NCI-H187 (cell line): ENCODE measurements at places on chromosomes 5 and 9.

- DNase-seq = no peak
Observed at GRCh38 chr5:132807163-132807838, 5.8 kb upstream of the SOWAHA start.

- no peak for DNase-seq
Observed at GRCh38 chr5:81313686-81314085, 12.3 kb downstream of the ZCCHC9 start.

- DNase-seq = no peak
Observed at GRCh38 chr5:65871182-65871581, 55.2 kb upstream of the ERBIN start.

DNA sequence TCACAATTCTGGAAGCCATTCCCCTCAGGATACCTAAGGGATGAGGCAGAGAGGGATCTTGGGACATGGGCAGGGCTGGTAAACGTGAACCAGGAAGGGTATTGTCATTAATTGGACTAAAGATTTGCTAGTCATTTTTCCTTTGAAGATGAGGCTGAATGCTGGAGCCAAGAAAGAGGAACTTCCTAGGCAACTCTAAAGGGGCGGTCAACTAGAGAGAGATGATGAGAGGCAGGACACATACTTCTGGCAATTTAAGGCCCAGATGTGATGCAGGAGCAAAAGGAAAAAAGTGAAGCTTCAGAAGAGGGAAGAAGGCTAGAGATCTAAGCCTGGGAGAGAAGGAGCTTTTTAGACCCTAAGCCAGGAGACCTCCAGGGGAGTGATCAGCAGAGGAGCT, 5.6 kb downstream of the GBA2 start:
- no peak for DNase-seq

DNA sequence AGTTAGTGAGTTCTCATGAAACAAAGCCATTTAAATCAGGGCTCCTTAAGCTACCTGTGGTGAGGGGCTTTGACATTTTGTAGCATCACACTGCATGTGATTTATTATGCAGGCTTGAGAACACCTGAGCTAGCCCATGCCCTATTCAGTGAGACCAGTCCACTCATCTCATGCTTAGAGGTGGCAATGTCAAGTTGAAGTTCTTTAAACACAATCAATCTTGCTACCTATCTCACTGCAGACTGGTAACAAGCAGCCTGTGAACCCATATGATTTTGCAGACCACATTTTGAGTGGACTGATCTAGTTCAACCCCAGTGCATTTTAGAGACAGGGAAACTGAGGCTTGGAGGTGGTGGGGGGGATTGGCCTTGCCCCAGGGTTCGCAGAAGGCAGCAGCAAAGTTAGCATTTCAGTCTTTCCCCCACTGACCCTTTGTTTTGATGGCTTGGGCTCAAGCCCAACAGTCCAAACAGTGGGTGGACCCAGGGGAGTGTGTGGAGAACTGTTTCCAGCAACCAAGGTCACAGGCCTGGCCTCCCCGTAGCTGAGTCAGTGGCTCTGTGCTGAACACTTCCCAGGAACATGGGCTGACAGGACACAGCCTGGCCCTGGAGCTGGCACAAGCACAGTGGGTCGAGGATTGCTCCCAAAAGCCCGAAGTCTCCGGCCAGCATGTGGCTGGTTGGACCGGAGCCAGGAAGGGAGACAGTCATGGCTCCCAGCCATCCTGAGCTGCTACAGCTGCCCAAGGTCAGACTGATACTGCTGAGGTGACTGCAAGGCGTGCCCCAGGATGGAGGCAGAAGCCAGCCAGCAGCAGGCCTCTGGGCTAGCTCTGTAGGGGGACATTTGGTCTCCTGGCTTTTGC, 95.3 kb downstream of the RGS3 start:
- DNase-seq = no peak

- no peak for DNase-seq
Observed at GRCh38 chr5:98614341-98614740, 159.1 kb upstream of the RGMB start.

- no peak for DNase-seq
Observed at GRCh38 chr5:149005077-149005892, 57.6 kb downstream of the SH3TC2 start.

DNA sequence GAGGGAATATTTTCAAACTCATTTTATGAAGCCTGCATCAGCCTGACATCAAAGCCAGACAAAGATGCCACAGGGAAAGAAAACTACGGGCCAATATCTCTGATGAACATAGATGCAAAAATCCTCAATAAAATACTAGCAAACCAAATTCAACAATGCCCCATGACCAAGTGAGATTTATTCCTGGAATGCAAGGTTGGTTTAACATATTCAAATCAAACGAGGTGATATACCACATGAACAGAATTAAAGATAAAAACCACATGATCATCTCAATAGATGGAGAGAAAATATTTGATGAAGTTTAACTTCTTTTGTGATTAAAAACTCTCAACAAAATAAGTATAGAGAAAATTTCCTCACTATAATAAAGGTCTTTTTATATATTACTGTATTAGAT, 792.0 kb upstream of the ZNF608 start:
- no peak for DNase-seq

GRCh38 chr9:107749787-107750444, 260.3 kb upstream of the KLF4 start:
- no peak for DNase-seq

- DNase-seq = no peak
Observed at GRCh38 chr9:12091865-12092527, 601.2 kb upstream of the TYRP1 start.

GRCh38 chr5:118397236-118397635, 591.1 kb downstream of the DTWD2 start:
- DNase-seq = no peak

GRCh38 chr5:14868771-14869170, 2.8 kb downstream of the ANKH start:
- peak; percentile 21 for DNase-seq

DNA sequence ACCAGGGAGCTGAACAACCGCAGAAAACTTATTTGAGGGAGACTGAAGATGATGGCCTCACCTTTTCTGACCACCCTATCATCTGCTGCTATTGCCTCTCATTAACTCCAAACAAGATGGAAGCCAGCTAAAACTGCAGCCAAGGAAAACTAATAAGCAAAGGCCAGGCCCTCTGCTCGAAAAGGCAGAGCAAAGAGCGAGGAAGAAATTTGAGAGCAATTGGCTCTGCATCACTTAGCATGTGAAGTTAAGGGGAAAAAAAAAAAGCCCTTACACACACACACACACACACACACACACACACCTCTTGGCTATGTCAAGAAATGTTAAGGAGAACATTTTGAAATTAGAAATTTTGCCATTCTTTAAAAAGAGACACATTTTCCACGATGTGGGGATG, 228.1 kb upstream of the CYLC2 start:
- DNase-seq = no peak

GRCh38 chr5:169301386-169301934, 521 bp upstream of the SLIT3 start:
- DNase-seq = no peak

- no peak for DNase-seq
Observed at GRCh38 chr9:89649039-89649691, 44.4 kb downstream of the GADD45G start.

DNA sequence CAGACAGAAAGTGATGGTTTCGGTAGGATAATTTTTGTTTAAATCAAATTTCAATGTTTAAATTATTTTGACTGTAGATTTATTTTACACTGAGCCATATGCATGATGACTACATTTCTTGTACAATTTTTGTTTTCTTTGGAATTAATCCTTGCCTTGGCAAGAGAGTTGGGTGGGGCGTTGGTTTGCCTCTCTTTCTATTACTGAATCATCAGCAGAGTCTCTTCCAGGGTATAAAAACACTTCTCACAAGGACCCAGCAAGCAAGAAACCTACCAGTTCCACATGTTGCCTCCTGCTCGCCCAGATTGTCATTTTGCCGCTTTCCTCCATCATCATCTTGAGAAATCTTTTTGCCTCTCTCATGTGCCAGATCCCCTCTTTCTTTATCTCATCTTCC, 455.0 kb upstream of the DMAC1 start:
- DNase-seq = no peak
